Renal cortical epithelial cell (primary cell): ENCODE measurements at places on chromosomes 7 and 10.

GRCh38 chr7:105279688-105280007 lies 109.1 kb downstream of the SRPK2 start:
- peak; percentile 51 for DNase-seq

GRCh38 chr10:121158988-121159579 lies 307.9 kb downstream of the WDR11 start:
- peak; percentile 84 for DNase-seq

GRCh38 chr7:66682350-66683093 lies 53.8 kb downstream of the KCTD7 start:
- no peak for DNase-seq

- DNase-seq, result no peak
These were observed 368.1 kb downstream of the CTNNA3 start for GRCh38 chr10:67327626-67328535.

DNA sequence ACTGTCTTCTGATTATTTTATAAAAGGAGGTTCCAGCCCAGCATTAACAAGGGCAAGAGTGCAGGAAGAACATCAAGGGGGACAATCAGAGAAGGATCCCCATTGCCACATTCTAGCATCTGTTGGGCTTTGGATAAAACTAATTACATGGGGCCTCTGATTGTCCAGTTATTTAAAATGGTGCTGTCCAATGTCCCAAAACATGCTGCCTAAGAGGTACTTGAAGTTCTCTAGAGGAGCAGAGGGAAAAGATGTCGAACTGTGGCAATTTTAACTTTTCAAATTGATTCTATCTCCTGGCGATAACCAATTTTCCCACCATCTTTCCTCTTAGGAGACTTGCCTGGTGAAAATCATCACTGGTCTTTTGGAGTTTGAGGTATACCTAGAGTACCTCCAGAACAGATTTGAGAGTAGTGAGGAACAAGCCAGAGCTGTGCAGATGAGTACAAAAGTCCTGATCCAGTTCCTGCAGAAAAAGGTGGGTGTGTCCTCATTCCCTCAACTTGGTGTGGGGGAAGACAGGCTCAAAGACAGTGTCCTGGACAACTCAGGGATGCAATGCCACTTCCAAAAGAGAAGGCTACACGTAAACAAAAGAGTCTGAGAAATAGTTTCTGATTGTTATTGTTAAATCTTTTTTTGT lies 2.3 kb downstream of the IL6 start:
- peak; percentile 11 for DNase-seq

GRCh38 chr7:130432886-130433285 lies 7.9 kb downstream of the CEP41 start:
- peak; percentile 83 for DNase-seq

DNA sequence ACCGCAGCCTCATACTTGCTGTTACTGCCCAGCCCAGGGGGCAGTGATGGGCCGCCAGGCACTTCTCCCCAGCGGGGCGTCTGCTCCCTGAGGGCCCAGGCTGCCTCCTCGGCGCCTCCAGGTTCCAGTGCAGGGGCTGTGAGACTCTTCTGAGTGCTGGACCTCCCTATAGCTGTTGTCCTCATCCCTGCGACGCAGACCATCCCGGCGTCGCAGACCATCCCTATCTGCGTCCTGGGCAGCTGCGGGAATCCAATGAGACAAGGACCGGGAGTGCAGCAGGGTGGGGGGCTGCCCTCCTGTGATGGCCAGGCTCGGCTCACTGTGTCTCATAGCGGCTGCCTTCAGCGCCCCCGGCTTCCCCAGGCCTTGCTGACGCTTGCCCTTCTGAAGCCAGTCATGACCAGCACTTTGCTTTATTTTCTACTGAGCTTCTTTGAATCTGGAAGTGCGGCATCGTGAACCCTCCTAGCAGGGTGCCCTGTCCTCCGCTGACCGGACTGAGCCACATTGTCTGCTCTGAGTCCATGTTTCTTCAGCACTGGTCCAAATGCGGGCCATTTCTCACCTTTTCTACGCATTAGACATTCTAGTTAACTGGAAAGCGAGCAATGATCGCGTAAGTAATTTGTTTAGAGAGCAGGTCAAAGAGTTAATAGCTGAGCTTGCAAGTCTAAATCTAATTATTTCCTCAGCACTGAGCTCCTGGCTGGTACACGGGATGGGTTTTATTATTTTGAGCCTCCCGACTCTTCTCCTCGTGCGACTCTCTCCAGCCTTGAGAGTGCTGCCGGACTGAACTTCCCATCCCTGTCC lies 339.5 kb downstream of the WDR37 start:
- DNase-seq, result no peak

DNA sequence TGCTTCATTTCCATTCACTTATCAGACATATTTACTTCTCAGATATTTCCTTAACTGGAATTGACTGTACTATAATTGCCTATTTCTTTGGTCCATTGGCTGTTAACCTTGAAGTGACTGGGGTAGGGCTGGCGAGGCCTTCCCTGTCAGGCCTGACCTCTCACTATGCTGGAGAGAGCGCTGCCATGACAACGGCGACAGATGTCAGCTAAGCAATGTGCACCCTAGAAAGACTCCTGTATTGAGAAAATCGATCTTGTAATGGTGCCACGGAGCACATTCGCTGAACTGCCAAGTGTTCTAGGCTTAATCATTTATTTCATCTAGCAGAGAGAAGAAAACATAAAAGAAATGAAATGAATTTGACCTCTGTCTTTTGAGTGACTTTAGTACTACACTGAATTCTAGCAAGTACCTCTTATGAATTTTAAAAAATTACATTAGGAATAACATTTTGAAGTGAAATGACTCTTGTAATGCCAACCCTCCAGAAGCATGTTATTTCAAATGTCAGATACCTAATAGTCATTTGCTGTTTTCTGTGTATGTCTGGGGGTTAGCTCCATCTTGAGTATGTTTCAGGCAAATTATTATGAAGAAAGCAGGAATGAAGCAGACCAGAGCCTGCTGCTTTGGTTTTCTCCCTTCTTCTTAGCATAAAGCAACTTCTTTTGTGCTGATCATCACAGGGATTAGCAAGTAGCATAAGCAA lies 148.0 kb downstream of the SNX10 start:
- DNase-seq, result no peak

- DNase-seq, result no peak
These were observed 63.6 kb downstream of the ARHGAP22 start for GRCh38 chr10:48541144-48541795.

GRCh38 chr7:148645898-148646297 lies 52.8 kb upstream of the CUL1 start:
- DNase-seq, result no peak

DNA sequence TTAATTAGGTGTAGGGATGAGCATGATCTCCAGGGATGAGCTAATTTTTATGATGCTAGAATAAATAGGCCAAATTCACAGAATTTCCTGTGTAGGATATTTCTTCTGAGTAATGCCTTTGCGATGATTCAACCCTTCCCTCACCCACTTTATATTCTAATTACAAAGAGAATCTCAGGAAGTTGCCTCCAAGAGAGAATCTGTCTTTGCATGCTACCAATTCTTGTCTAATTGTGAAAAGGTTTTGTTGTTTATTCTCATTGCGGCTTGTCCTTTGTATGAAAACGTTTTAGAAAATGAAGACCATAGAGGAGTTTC lies 6.3 kb downstream of the C7orf57 start:
- peak; percentile 45 for DNase-seq

GRCh38 chr10:31526681-31527080 lies 207.7 kb downstream of the ZEB1 start:
- no peak for DNase-seq

DNA sequence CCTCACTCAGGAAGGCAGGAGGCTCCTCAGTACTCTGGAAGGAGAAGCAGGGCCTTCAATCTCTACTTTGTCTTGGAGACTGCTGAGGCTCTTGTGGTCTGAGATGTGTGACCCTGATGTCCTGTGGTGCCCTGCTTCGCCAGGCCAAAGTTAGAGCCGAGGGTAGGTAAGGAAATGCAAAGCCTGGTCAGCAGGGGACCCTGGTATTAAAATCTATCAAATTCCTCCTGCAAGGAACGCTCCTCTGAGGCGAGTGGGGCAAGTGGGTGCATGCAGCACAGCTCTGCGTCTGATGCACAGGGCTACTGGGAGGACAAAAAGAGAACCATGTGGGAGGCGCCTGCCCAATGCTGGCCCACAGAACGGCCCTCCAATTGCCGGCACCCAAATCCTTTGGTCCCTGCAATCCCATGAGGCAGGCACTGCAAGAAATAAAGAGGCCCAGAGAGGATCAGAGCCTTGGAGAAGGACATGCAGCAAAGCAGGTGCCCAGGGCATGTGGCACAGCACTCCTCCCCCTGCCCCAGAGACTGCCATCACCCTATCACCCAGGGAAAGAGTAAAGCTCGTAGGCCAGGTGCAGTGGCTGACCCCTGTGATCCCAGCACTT lies 23.1 kb upstream of the ZMIZ1 start:
- DNase-seq, result no peak

- no peak for DNase-seq
These were observed 19.0 kb downstream of the MINPP1 start for GRCh38 chr10:87523731-87524130.

DNA sequence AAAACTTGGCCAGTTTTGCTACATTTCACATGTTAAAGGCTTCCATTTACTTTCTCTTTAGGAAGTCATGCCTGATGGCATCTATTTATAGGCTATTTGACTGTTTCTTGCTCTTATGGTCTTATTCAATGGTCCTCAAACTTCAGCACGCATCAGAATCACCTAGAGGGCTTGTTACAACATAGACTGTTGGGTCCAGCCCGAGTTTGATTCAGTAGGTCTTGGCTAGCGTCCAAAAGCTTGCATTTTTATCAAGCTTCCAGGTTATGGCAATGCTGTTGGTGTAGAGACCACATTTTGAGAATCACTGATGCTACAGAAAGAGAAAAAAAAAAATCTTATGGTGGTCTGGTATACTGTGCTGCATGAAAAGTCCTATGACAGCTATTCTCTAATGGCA lies 51.9 kb downstream of the MTPN start:
- DNase-seq, result peak; percentile 51

DNA sequence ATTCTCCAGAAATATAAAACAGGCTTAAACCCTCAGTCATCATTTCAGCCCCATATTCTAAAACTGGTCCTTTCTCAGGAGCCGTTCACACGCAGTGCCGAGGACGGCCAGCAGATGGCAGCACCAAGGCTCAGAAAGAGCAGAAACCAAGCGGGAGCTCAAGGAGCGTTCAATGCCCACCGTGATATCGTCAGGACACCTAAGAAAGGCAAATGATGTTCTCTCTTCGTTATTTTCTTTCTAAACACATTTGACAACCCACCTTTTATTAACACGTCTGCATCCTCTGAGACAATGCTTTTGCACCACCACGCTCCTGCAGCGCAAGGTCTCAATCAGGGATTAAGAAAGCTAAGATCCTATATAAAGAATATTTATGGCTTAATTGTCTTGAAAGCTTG lies 45.7 kb upstream of the RBM33 start:
- peak; percentile 57 for DNase-seq

GRCh38 chr10:56269181-56269580 lies 91.9 kb downstream of the ZWINT start:
- DNase-seq, result no peak

DNA sequence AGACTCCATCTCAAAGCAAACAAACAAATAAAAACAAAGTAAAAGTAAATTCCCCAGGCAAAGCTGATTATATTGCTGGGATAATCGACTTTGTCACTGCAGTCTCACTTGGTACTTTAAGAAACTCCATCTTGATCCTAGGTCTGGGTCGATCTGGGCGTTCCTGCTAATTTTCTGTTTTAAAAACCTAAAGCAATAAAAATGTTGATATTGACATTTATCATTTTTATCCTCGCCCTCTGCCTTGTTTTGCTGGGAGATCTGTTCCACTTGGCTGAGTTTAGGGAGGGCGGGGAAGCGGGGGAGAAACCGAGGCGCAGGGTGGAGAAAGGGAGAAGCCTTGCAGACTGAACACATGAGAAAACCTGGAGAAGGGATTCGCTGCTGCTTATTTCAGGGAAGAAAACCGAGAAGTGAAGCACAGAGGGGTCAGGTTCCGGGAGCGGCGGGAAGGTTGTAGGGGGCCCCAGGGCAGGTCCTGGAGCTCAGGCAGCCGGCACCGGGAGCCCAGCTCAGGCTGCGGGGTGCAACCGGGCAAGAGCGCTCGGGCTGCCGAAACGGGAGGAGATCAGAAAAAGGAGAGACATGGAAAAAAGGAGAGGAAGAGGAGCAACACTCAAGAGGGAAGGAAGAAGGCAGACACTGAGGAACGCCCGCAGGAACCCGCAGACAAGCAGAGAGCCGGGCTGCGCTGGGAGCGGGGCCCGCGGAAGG lies 27.3 kb upstream of the KMT2C start:
- DNase-seq, result peak; percentile 50

DNA sequence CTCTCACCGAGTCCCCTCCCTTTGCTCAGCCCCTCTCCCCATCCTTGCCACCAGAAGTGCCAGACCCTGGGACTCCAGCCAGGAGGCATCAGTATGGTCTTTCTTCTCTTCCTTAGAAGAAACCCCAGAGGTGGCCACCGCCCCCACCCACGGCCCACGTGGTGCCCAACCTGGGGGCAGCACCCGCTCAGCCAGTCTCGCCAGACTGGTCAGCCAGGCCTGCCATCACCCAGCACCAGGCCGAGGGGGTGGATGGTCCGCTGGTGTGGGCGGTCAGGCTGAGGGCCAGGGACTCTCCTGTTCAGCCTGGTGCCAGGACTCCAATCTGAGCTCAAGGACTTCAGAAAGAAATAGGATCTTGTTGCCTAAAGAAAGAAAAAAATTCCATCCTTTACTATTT lies 5.8 kb upstream of the CLDN4 start:
- DNase-seq, result peak; percentile 32

GRCh38 chr7:27925573-27926201 lies 185.7 kb downstream of the TAX1BP1 start:
- no peak for DNase-seq

DNA sequence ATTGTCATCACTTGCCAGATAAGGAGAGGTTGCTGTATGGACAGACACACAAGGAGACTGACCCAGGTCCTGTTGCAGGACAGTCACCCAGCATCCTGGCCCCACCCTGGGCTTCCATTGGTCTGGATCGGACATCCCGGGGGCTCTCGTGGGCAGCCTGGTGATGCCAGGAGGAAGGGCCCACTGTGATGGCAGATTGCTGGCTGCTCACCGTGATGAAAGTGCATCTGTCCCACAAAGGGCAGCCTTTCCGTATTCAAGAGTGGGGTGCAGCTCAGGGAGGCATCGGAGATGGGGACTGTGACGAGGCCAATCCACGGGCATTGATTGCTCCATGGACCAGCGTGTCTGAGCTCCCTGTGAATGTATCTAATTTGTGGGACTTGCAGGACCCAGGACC lies 41.3 kb downstream of the PRKAG2 start:
- no peak for DNase-seq

GRCh38 chr7:127189886-127190285 lies 62.9 kb downstream of the GRM8 start:
- DNase-seq, result no peak

DNA sequence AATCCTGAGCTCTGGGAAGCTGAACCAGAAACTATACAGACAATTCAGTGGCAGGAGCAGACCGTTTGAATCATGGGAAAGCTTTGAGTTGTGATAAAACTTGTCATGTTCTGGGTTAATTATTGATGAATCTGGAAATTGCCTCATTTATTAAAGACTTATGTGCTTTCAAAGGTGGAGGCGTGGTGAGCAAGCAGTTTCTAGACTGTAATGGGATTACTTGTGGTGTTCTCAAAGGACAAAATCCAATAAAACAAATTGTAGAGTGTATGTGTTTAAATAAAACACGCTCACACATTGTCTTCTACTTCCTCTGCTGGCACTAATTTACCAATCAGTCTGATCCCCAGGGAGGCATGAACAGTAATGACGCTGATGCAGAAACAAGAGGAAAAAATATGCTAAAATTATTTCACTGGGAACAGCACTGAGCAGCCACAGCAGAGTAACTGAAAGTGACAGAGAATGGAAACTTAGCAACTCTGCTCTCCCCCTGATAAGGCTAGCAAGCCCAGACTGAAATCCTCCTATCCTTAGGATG lies 25.1 kb downstream of the PARD3 start:
- peak; percentile 95 for DNase-seq

GRCh38 chr7:121366852-121367431 lies 29.2 kb downstream of the FAM3C start:
- peak; percentile 53 for DNase-seq
